Thymus (tissue), 14 donors: ENCODE measurements at places on chromosomes 3 and 15. TPM values are rescaled to one million over a fixed set of nuclear protein-coding genes. Genes with fewer than 3 reads are reported as not detected.

DNA sequence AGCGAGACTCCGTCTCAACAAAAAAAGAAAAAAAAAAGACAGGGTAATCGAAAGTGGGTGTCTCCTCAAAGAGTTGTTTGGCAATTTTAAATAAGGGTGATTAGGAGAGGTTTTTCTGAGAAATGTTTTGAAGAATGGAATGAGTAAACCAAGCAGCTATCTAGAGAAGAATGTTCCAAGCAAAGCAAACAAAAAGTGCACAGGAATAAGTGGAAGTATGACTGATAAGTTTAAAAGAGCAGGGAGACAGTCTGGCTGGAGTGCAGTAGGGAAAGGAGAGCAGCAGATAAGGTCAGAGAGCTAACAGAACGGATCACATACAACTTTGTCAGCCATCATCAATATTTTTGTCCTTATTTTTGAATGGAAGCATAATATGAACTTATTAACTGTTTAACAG, 853.5 kb downstream of the TUSC7 start:
- no peak for DNase-seq

DNA sequence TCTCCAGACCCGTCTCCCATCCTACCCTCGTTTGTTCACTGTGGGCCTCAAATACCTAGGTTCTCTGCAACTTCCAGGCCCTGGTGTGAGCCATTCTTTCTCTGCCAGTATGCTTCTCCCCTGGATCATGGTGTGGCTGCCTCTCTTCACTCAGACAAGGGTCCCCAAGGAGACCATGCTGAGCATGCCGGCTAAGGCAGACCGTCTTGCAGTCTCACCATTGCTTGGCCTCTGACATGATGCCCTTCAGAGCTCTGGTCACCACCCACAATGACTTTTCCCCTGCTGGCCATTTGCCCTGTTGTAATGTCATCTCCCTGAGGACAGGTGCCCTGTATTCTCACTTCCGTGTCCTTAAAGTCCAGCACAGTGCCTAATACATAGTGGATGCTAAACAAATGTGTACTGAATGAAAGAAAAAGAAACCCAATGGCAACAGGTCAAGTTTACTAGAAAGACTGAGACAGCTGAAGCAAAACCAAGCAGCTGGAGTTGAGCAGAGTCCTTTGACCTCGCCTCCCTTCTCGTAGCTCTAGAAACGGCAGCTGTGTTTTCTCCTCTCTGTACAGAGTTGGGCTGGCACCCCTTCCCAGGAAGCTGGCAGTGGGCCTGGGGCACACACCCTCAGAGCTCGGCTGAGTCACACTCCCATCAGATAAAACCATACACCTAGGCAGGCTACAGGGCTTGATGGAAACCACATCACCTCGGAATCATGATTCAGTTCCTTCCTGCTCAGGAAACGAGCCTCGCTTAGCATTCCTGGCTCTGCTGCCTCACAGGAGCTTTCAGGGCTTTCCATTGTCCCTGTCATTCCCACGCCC, 8.6 kb downstream of the TLR9 start:
- DNase-seq = no peak

- DNase-seq = peak; percentile 36
Observed at GRCh38 chr3:28476194-28476593, 127.6 kb upstream of the AZI2 start.

GRCh38 chr3:179688850-179689249, 36.0 kb downstream of the USP13 start:
- DNase-seq = no peak

DNA sequence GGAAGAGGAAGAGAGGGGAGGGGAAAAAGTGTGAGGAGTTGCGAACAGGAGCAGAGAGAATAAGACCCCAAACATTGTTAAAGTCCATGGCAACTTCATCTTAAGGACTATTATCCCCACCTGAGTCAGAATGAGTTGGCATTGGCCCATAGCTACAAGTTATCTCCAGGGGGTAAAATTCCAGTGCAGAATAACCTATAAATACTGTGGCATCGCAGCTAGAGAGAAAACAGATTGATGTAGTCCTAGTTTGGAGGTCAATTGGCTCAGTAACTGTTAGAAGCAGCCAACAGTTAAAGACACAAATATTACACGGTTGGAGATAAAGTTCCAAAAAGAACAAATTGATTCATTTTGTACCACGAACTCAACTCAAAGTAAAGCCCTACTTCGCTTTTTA, 313.9 kb upstream of the CCDC54 start:
- no peak for DNase-seq

GRCh38 chr15:94610069-94610468, 378.7 kb downstream of the MCTP2 start:
- DNase-seq = no peak

DNA sequence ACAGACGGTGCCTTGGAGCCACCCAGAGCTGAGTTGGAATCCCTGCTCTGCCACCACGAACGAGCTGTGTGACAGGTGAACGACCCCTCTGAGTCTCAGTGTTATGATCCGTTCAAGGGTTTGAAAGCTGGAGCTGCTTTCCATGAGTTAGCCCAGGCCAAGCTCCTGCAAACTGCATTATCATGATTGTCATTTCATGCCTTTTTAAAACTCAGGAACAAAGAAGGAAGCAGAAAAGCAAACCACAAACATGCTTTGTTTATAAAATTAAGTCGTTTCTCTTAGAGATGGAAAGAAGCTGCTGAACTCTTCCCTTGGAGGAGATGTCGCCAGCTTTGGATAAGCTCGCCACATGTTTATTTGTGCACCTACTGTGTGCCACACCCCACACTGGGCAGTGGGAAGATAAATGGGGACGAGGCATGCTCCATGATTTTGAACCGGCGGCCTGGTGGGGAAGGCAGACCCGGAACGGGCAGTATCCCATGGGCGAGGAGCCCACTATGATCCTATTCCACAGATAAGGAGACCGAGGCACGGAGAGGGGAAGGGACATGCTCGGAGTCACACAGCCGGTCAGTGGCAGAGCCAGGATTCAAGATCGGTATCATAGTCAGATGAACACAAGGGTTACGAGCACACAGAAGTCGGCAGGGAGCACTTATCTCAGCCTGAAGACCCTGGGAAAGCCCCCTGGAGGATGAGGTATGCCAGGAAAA, 15.9 kb downstream of the HRH1 start:
- no peak for DNase-seq

- DNase-seq = no peak
Observed at GRCh38 chr3:65473736-65474135, 565.0 kb downstream of the MAGI1 start.

DNA sequence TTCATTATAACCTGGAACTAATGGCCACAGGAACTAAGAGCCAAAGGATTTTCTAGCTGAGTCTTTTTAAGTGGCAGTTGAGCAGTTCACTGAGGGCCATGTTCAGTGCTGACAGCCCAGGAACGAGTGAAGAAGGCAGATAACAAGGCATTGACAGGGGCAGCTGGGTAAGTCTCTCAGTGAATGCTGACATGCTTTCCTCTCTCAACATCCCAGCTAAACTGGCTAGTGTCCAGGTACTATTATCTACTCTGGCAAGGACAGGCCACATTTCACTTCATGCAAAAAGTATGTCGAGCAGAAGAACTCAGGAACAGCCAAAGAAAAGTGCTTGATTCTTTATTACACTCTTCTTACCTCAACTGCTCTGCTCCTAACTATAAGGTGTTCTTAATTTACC, 515.9 kb downstream of the NLGN1 start:
- DNase-seq = no peak

GRCh38 chr15:29665444-29666003, 156.7 kb downstream of the TJP1 start:
- DNase-seq = no peak

DNA sequence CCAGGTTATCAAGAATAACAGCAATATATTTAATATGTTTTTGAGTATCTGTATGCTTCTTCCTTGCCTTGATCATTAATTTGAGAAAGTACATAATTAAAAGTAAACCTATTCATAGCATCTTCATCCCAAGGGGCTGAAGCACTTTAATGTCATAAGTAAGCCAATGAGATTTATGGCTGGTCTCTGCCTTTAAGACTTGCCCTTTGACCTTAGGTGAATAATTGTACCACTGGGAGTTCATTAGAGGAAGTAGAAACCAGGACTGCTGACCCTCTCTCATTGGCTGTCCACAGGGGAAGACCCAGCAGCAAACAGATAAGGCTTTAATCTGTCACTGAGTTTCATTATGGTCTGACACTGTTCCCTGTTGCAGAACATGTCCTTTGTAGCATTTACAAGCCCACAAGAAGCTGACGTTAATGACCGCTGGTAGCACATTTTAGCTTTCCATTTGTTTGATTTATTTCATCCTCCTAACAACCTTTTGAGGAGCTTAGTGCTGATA, 16.3 kb upstream of the ERC2 start:
- DNase-seq = no peak

DNA sequence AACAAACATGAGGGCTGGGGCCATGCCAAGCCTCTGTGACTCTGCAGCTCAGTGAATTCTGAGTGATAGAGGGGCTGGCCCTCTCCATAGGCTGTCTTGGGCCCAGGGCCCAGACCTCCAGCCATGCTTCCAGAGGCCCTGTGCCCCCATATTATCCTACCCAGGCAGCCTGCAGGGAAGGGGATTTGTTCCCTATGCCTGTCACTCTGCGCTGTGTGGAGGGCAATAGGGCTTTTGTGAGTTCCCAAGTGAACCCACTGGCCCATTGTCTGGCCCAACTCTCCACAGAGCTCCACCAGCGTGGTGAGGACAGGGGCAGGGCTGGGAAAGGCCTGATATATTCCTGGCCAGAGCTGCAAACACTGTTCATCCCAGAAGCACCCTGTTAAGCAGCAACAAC, 113.2 kb downstream of the EPHB1 start:
- no peak for DNase-seq

DNA sequence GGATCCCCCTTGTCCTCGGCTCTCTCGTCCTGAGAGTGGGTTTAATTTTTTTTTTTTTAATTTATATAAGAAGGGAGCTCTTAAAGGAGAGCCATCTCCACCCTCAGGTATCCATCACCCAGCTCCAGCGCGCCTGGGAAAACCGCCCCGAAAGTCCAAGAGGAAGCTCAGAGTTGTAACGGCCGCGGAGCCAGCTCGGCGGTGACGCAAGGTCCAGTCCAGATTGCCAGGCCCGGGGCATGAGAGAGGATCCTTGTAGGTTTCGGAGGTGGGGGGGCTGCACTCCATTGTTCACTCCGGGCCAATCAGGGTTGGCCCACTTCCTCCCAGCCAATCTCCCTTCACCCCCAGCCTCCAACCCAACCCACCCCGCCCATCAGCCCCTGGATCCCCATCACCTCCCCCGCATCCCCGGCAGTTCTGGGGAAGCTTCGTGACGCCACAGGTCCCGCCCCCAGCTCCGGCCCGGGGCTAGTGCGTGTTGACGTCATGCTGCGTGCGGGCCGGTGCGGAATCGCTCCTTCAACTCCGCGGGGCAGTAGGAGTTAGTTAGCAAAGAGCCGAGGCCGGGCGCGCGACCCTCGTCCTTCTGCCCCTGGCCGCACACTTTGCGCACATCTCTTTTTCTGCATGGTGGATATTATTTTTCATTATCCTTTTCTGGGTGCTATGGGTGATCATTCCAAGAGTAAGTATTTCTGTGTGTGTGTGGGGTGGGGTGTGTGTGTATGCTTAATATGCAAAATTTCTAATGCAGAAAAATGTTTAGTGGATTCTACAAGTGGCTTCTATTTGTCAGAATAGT, at the start of gene ISL2:
TSS of gene ISL2 (plus strand) at position 520 of the 805 bp plus-strand sequence. CDS start at position 631, 111 bp downstream.
- DNase-seq = no peak

DNA sequence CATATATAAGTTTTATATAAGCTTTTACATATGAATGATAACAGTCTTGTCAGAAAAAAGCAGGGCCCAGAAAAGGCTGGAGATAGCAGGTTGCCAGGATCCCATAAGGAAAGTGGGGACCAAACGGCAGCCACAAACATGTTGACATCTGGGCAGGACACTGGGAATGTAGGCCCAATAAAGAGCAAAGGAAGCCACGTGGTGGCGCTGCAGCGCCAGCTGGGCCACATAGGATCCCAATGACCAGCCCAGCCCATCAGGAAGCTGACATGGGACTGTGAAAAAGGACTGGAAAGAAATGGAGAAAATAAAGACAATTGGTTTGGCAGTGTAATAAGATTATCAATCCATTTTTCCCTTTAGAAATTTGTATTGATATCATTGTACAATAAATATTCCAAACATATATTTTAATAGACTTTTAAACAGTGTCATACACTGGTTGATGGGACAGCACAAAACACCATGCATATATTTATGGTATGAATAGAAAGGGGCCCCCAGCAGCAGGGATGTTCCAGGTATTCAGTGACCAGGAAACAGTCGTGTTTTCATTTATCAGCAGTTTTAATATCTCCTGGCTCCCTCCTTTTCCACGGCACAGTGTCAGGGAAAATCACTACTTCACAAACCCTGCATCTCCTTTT, 89.0 kb upstream of the STRIT1 start:
- peak; percentile 39 for DNase-seq

The GHSR gene
- total RNA-seq = not detected

The MESP2 gene
- total RNA-seq = 0.19 TPM

The NOX5 gene
- 0.19 TPM for total RNA-seq

The SLC24A5 gene
- total RNA-seq = 0.05 TPM

The CISH gene
- 10.2 TPM for total RNA-seq
